ENCODE measurements at places on chromosomes 7 and 10.

DNA sequence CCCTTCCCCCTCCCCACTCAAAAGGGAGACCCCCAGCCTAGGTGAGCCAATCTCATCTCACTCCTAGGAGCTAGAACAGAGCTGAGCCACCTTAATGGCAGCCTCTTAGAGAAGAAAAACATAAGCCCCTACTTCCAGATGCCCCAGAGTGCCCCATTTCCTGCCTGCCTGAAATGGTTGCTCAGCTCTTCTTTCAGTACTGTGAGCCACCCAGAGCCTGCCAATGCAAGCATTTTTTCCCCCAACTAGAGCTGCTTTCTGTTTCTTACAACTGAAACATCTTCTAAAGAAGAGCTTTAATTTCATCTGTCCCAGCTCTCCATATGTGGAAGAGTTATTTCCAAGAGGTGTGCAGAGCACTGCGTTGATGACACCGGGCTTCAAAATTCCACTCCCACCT, 136.7 kb downstream of the PLPP4 start:
- no peak for DNase-seq

DNA sequence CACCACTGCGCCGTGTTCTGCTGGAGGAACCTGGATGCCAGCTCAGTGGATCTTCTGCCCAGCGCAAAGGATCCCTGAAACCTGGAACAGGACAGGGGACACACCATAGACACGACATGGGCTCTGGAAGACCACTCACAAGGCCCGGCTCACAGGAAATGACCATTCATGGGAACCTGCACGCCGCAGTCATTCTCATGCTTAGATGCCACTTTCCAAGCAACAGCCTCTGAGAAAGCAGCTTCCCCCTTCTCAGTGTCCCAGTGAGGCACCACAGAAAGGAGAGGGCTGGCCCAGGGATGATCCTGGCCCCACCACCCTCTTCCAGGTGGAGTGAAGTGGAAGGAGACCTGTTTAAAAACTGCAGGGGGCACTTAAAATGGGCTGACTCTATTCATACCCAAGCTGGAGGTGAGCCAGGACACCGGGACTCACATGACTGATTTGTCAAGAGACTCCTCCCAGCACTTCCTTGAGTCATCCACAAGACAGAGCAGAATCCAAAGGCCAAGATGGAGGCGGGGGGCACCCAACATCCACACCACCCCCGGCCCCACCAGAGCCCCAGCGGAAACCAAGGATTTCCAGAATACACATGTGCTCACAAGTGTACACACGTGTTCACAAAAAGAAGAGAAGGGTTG, 11.2 kb downstream of the CTBP2 start:
- DNase-seq: peak; percentile 8

DNA sequence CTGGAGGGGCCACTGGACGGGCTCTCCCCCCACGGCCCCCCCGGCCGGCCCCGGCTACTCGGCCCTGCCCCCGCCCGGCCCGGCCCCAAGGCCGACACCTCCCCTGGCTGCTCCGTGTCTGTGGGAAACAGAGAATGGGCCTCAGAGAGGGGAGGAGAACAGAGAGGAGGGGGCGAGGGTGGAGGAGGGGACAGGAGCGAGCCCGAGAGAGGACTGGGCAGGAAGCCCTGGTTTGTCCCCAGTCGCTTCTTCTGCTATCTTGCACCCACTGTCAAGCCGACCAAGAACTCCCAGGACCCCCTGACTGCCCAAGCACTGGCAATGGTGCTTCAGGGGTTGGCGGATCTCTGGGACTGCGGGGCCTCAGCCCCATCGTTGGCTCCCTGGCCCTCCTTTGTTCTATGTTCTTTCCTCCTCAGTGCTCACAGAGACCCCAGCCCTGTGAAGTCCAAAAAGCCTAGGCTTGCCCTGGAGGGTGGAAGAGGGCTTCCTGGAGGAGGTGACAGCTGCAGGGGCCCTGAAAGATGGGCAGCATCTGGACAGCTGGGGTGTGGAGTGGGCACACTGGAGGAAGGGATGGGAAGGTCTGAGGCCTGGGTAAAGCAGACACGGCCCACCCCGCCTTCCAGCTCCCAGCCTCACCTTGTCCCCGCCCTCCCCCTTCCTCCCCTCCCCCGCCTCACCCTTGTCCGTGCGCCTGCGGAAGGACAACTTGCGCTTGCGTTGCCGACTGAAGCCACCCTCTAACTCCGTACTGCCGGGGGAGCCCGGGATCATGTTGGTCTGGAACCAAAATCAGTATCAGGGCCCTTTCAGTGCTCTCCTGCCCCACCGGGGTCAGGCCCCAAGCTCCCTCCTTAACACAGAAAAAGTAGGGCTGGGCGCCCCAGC, 30.1 kb downstream of the KCNH2 start:
- no peak for DNase-seq

- DNase-seq: no peak
These were observed 17.0 kb downstream of the FAM131B start for GRCh38 chr7:143345428-143345900.

DNA sequence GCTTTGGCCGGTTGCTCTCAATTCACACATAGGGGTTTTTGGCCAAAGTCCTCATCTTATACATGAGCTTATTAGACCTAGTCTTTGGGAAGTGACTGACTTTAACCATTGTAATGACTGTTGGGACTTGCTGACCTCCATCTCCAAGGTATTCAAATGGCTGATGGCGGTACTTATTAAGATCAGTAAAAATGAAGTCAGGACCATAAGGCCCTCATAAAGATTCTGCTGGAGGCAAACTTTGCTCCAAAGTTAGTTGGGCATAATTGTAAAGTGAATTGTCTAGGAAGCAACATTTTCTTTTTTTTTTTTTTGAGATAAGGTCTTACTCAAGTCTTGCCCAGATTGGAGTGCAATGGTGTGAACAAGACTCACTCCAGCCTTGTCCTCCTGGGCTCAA, 76.3 kb upstream of the MKLN1 start:
- no peak for DNase-seq

- DNase-seq: no peak
These were observed 7.8 kb upstream of the TBX20 start for GRCh38 chr7:35261476-35262285.

DNA sequence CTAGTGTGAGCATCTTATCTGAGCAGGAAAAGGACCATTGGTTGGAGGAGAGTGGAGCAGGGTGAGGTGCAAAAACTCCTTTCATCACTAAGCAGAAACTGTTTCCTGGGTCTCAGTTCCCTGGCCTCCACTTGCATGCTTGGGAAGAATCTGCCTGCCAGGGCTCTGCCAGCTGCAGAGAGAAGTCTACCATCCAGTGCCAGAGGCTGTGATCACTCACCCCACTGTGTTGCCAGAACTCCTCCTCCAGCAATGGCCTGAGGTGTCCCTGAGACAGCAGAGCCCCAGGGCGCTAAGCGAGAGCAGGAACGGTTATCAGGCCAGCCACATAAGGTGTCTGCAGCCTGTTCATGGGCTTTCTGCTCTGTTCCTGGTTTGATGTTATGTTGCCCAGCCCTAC, 991.4 kb downstream of the CCSER2 start:
- DNase-seq: no peak

DNA sequence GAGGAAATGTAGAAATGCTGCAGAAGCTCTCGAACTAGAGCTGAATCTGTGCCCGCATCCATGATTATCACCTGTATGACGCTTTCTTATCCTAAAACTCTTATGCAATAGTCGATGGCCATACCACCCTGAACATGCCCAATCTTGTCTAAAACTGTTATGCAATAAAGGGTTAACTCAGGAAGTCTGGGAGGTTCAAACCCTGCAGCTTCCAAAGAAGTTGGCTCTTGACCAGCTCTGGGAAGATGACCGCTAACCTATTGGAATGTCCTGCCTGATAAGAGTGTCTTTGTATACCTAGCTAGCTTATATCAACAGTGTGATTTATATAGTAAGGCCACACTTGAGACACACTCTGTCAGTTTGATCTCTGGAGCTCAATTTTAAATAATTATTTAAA, 3.4 kb upstream of the C10orf88 start:
- DNase-seq: no peak

- DNase-seq: no peak
These were observed 127.6 kb downstream of the OAT start for GRCh38 chr10:124291001-124291701.

- DNase-seq: no peak
These were observed 117.6 kb upstream of the FERD3L start for GRCh38 chr7:19262826-19263225.

GRCh38 chr7:48667407-48667806, 256.9 kb upstream of the CDC14C start:
- no peak for DNase-seq

GRCh38 chr7:122430710-122431109, 126.2 kb upstream of the FEZF1 start:
- no peak for DNase-seq

DNA sequence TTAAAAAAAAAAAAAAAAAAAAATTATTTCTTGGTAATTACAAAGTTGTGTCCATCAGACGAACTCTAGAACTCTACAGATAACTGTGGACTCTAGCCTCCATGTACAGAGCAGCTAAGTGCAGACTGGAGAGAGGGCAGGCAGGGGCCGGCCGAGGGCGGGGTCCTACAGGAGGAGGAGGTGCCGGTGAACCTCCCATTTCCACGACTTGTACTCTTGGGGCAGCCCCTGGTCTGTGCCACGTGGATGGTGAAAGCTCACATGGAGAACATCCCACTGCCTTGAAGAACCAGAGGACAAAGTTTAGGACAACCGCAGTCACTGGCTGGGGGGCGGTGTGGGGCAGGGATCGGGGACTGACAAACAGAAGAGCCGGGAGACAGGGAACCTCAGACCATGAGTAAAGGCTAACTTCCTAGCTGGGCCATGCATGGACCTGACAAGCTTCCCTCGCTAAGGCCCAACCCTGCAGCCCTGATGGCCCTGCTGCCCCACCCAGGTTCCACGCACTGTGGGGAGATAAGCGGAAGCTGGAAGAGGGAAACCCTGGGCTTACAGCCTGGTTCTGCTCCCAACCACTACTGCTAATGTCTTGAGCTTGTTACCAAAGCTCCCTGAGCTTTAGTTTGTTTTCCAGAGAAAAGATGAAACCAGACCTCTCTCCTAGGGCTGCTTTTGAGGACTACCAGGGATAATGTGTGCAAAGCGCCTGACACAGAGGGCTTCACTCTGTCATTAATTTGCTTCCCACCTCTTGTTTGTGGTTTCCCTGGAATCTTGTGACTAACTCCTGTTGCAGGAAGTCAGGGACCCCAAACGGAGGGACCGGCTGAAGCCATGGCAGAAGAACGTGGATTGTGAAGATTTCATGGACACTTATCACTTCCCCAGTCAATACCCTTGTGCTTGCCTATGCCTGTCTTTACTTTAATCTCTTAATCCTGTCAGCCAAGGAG, 16.1 kb upstream of the SEC61G start:
- no peak for DNase-seq

DNA sequence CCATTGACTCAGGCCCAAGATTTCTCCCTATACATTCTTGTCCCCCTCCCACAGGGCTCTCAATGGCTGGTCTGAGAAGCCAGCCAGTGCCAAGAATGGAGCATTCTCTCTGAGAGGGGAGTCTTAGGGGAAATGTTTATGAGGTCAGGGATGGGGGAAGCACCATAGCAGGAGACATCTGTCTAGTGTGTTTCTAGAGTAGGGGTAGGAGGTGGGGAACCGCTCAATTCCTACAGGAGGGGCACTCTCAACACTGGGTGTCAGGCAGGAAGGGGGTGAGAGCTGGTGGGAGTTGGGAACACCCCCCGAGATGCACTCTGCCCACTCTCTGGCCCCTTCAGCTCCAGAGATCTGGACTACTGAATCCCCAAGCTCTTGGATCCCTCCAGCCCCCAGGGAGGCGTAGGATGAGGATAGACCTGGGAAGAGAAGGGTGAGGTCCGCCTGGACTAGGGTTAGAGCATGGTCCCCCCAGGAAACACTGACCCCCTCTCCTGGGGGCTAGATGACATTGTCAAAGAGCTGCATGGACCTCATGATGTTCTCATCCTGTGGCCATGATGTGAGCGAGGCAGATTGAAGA, 8.7 kb upstream of the OGA start:
- no peak for DNase-seq

GRCh38 chr7:40015790-40016296, 65.8 kb downstream of the CDK13 start:
- no peak for DNase-seq

- DNase-seq: no peak
These were observed 2.0 kb upstream of the OPALIN start for GRCh38 chr10:96360766-96361165.

- no peak for DNase-seq
These were observed 73.9 kb downstream of the AMZ1 start for GRCh38 chr7:2761801-2762497.
